ENCODE measurements at places on chromosomes 16 and 17. TPM values are rescaled to one million over a fixed set of nuclear protein-coding genes. Genes with fewer than 3 reads are reported as not detected.
A peak's percentile ranks its signal among the peaks of the same experiment; 100 is the strongest.

- ATAC-seq: no peak
Measured at GRCh38 chr17:335691-336090, 16.9 kb downstream of the RPH3AL start.

DNA sequence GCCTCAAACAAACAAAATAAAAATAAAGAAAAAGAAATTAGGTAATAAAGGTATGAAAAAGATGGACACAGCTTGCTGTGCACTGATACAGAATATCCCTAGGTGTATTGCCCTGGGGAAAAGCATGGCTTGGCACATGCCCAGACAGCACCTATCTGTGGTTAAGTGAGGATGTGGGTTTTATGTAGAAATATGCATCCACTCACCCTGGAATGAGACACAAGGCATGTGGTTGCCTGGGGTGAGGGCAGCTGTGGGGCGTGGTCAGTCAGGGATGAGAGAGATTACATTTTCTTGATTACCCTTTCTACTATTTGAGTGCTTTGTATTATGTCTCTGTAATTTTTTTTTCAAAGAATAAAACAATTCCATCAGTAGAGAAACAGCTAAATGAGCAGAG lies 6.9 kb downstream of the PLLP start:
- ATAC-seq: peak; percentile 99

DNA sequence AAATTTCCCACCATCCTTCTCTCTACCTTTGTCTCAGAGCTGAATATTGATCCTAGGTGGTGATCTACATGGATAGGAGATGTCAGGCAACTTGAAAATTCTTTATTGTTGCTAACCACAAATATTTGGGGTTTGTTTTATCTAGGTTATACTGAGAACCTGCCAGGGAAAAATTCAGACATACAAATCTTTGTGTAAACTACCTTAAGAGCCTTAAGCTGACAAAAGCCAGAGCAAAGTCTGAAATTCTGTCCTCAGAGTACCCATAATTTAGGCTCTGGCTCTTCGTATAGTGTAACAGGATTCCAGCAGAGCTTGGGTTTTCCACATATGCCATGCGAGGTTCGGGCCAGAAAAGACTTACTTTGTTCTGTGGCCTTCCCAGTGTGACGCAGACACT lies 406.7 kb upstream of the MAF start:
- ATAC-seq: no peak

DNA sequence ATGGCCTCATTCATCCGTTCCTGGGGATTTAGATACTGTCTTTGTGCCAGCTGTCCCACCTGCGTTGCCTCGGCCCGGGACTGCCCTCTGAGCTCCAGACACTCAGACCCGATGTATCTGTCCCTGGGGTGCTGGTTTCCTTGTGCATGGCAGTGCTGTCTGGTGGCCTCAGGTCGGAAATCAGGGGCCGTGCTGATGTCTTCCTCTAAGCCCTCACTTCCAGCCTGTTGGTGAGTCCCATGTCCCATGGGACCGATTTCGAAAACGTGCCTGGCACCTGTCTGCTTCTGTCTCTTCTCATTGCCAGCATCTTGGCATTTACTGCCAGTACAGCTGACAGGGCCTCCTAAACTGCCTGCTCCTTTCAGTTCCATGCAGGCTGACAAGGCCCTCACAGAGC lies 22.1 kb downstream of the NT5M start:
- no peak for ATAC-seq

DNA sequence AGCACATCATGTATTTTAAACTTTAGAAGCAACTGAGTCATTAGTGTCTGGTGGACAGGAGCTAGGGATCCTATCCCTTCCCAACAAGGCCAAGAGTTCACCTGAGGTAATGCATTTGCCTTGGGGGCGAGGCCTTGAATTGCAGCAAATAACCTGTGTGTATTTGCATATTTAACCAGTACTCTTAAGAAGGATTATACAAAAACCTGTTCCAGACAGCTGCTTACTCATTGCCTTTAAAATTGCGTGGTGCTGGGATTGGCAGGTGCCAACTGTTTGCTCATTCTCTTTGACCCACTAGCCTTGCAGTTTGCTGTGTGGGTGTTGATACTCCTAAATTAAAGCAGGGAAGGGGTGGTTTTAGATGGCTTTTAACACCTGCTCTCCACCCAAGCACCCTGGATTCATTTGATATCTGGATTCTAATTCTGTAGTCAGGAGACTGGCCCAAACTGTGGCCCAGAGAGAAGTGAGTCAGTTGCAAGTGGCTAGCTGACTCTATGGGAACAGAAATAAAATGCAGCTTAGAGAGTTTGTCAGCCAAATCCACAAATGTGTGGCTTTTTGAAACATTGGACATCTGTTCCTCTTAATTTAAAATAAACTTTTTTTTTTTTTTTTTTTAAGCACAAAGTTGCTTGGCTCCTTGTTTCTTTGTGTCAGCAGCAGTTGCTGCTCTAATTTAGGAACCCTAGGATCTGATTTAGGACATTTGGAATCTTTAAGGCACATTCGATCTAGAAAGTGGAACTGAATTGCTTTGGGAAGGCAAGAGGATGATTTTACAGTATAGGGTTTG lies 46.9 kb downstream of the TUBD1 start:
- ATAC-seq: peak; percentile 20

- ATAC-seq: no peak
Measured at GRCh38 chr16:64532691-64533090, 589.2 kb downstream of the CDH11 start.

CCL4L2 gene
- 5.5 TPM for total RNA-seq

DNA sequence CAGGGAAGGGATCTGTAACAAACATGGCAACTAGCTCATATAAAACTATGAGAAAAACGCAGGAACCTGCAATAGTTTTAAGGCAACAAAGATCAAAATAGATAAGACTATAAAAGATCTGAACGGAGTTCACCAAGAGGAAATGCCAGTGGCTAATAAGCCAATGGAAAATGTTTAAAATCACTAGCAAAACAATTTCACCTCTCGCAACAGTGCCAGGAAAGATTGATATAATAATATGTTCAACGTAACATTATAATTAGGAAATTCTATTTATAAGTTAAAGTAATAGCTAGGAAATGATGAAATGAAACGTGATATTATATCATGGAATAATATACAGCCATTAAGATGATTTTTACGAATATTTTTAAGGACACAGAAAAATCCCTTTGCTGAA lies 16.0 kb downstream of the MRC2 start:
- no peak for ATAC-seq

GRCh38 chr16:58577141-58577540 lies 52.5 kb downstream of the CNOT1 start:
- no peak for ATAC-seq

DNA sequence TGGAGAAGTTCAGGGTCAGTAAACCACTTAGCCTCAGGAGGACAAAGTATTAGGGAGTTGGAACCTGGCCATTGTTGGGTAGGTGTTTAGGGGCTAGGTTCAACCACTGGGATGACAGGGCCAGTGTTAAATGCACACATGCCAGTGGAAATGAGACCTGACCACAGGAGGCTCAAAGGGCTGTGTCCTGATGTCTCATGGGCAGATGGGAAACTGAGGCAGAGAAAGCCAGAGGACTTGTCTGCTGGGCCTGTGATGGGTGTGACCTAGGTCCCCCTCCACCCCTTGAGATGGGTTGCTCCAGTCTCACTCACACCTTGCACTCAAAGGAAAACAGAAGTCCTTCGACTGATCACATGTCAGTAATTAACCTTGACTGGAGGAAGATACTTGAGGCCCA lies 16.0 kb downstream of the CPNE2 start:
- ATAC-seq: no peak

Measured in activated T-helper 17 cell treated with anti-CD3 and anti-CD28 coated beads, Interleukin-2, amount 50 U/mL, for 72 hours (primary cell).